Stimulated activated CD4-positive, alpha-beta T cell treated with anti-CD3 and anti-CD28 coated beads, Interleukin-2, amount 100 ng/mL, for 48 hours (primary cell): ENCODE measurements at places on chromosomes 1 and 21.

DNA sequence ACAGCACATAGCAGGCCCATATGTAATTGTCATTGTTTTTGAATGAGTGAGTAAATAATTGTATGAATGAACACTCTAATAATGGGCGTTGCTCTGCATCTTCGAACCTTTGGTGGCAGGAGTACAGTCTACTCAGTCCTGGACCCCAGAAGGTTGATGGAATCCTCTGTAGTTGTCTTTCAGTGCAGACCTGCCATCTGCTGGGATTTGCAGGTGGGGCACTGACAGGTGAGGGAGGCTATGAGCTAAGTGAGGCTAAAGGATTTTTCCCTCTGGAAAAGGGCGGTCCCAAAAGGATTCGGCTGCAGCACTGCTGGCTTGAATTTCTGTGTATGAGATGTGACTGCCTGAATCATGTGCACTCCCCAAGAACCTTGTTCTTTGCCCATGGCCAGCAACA lies 53.4 kb downstream of the PLXNA2 start:
- DNase-seq, result no peak

DNA sequence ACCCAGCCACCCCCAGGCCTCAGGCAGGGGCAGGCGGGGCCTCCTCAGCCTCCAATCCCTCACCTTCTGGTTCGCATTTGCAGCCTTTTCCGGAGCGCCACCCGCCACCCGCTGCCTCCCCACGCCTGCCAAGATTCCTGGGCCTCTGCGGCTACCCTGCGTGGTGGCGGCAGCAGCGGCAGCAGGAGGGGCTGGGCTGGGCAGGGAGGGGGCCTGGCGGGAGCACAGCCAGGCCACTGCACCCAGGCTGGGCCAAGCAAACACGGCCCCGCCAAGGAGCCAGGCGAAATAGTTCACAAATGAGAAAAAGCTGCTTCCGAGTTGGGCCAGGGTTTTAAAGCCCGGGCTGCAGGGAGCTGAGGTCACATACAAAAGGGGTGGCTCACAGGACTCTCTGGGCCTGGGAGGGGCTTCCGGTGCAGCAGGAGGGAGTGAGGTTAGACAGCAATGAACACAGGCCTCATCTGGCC lies 9.8 kb downstream of the COL8A2 start:
- DNase-seq, result no peak

DNA sequence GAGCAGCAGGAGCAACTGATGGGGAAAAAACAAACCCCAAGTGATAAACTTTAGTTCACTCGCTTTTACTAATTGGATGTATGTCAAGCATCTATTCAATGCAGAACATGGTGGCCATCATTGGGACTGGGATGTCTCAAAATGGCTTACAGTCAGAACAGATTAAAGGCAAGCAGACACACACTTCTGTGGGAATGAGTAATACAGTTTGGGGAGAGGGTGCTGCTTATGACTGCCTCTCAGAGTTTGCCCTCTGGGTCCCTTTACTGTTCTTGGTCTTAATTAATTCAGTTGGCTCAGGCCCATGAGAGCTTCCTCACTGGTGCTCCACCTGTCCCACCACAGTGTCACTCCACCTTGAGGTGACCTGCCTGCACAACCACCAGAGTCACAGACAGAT lies 119.5 kb downstream of the TBX19 start:
- DNase-seq, result no peak

- no peak for DNase-seq
Measured at GRCh38 chr21:28421716-28422524, 570.8 kb downstream of the LTN1 start.

GRCh38 chr1:156229809-156230472 lies 12.0 kb upstream of the BGLAP start:
- no peak for DNase-seq
